ENCODE measurements at places on chromosomes 6 and 20.

GRCh38 chr6:75796723-75797122, 47.7 kb downstream of the MYO6 start:
- no peak for DNase-seq

DNA sequence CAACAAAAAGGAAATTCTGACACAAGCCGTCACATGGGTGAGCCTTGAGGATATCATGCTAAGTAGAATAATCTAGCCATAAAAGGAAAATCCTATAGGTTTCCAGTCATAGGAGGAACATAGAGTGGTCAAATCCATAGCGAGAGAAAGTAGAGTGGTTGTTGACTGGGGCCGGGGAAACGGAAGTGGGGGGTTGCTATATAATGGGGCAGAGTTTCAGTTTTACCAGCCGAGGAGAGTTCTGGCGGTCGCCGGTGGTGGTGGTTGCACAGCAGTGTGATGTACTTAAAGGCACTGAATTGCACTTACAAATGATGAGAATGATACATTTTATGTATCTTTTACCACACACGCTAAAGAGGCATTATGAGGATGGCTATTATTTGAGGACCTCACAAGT, 4.9 kb downstream of the GPR31 start:
- no peak for DNase-seq

- no peak for DNase-seq
Measured at GRCh38 chr6:167119670-167120582, 3.0 kb upstream of the CCR6 start.

DNA sequence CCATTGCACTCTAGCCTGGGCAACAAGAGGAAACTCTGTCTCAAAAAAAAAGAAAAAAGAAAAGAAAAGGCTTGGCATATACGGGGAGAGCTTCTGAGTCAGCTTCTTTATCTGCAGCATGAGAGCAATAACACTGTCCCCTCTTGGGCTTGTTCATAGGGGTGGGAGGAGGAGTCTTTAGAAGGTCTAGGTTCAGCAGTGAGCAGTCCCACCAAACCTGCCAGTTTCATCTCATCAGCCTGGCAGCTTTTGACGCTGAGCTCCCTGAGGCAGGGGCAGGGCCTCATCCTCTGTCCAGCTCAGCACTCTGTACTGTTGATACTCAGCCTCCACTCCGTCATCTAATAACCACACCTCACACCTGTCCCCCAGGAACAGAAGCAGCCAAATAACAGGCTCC, 5.6 kb upstream of the C6orf132 start:
- DNase-seq, result no peak

- DNase-seq, result no peak
Measured at GRCh38 chr6:147285087-147285855, 81.1 kb downstream of the STXBP5 start.

GRCh38 chr6:106747139-106747538, 117.8 kb downstream of the QRSL1 start:
- DNase-seq, result no peak

DNA sequence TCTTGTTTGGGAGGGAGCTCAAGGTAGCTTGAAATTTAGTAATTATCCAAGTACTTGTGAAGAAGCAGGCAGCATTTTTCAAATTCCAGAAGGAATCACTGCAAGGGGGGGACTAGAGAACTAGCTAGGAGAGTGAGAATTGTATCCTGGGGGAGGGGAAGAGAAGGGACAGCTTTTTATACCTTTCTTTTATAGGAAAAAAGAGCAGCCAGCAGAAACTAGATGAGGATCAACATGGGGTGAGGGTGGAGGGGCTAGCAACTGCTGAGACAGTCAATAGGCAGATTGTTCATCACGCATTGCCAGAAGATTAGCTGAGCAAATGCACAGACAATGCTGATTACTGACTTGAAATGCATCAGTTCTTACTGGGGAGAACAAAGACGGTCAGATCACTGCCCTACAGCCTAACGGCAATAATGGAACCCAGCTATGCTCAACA, 514.3 kb upstream of the CITED2 start:
- no peak for DNase-seq

GRCh38 chr6:3732345-3733141, 19.0 kb downstream of the PXDC1 start:
- DNase-seq, result peak; percentile 22

All from NCI-H1092 (cell line).